AML-193 (cell line): ENCODE measurements at places on chromosomes 2 and 18.

DNA sequence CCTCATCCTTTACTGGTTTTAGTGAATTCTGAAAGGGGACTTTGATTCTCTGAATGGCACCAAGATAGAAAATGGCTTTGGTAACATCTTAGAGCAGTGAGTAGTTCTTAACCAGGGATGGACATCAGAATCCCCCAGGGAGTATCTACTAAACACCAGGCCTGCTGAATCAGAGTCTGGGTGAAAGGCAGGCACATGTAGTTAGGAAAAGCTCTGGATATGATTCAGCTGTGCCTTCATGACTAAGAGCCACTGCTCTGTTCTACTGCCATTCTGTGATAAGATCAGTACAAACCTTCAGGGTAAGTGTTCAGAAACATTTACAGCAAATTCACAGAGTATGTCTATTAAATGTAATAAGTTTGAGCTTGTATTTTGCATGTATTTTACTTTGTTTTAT lies 46.2 kb upstream of the B3GNT2 start:
- DNase-seq = no peak

- DNase-seq = no peak
These were observed 296.7 kb downstream of the DSEL start for GRCh38 chr18:67219821-67220220.

GRCh38 chr2:203898657-203899056 lies 31.1 kb downstream of the CTLA4 start:
- no peak for DNase-seq

GRCh38 chr18:65363911-65364632 lies 386.7 kb upstream of the CDH7 start:
- no peak for DNase-seq

DNA sequence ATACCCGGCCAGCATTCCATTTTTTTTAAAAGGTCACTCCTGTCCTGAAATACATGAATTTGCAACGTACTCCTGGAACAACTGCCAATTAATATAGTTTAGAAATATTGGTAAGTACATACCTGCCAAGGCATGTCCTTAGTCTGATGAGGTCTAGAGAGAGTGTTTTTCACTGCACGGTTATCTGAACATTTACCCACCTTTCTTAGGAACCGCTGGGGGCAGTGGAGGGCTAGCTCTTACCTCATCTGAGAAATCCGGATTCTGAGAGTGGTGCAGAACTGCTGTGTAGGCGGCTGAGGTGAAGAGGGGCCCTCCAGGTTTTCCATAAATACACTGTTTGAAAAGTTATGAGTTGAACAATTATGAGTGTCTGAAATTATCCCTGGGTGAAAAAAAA lies 133.1 kb upstream of the CCDC195 start:
- DNase-seq = no peak

DNA sequence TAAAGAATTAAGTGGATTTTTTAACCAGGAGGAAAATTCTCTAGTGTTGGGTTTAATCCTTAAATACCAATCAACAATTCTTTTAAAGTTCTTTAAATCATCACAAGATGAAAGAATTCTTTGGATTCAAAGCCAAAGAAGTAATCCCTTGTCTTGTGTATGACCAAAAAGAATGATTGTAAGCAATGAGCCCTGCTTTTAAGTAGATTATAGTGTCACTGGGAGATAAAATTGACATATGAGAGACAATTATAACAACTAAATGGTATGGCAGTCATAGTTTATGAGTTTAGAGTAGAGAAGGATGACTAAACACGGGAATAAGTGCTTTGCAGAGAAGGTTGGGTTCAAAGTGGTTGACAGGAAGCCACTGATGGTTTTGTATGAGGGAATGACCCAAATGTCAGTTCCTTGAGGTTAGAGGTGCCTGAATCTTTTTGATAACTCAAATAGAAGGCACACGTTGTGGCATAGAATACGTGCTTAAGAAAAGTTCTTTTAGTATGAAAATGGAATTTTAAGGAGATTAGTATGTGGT lies 199.6 kb upstream of the TCF4 start:
- no peak for DNase-seq

DNA sequence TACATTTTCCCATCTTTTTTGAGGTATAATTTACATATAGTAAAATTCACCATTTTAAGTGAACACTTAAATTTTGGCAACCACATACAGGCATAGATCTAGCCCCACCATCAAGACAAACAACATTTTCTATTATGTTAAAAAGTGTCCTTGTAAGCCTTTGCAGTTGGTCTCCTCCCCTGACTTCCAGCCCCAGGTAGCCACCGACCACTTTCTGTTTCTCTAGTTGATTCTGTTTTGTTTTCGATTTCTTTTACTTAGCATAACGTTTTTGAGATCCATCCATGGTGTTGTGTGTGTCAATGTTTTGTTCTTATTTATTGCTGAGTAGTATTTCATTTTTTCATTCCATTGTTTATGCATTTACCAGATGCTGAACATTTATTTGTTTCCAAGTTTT lies 135.5 kb upstream of the FOSL2 start:
- no peak for DNase-seq

DNA sequence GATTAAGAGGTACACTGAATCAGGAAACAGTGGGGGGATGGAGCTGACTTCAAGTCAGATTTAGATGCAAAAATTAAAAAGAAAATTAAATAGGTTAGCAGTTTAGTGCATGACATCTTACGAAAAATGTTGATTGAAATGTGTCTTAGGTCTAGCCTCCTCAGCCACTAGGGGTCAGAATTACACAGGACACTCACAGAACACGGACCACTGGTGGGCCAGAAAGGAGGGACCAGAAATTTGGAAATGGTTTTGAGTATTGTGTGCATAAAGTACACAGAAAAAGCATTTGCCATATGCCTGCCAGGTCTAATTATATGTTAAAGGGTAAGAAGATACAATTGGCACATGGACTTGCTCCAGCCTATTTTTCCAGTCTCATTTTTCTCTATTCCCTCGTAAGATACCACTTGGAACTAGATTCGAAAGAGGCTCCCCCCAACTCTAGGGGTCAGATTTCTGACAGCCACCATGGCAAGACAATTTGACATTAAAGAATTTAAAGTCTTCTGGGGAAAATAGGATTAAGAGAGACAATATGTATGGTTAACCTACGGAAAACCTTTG lies 550.2 kb upstream of the SETBP1 start:
- DNase-seq = peak; percentile 2

DNA sequence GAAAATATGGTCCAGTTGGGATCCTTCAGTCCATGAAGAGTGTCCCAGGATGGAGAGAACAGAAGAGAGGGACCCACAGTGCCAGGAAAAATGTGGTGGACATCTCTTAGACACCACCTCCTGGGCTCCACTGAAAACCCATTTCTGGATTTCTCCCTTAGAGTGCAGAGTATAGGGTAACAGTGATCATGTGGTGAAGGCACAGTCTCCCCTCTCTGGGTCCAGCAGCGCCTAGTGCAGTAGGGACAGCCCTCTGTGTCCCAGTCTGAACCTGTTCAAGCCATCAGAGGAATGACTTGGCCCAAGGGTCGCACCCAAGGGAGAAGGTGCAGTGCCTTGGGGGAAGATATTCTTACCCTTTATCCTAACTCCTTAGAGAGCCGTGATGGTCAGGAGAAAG lies 30.1 kb downstream of the TET3 start:
- DNase-seq = no peak

DNA sequence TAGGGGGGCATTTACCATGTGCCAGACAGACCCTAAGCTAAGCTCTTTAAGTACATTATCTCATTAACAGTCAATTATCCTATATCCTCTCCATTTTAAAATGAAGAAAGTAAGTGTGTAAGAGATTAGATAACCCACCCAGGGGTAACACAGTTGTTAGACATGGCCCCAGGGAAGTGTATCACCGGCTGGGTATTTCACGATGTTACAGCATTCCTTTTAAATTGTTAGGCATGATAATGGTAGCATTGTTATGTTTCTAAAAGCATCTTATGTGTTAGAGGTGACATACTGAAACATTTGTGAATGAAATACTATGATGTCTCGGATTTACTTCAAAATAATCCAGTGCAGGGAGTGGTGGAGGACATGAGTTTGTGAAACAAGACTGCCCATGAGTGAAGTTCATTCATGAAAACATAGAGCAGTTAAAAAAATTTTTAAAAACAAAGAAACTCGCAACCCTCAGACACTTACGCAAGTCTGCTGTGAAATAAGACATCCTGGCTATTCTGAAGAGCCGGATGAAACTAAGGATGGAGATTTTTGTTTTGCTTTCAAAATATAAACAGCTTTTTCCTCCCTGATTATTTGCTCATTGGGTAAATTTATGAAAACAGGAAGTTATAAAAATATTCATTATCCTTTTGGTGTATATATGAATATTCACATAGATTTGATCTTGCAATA lies 54.9 kb downstream of the IL1RL2 start:
- DNase-seq = no peak

GRCh38 chr2:210844016-210844415 lies 287.6 kb downstream of the CPS1 start:
- DNase-seq = no peak

DNA sequence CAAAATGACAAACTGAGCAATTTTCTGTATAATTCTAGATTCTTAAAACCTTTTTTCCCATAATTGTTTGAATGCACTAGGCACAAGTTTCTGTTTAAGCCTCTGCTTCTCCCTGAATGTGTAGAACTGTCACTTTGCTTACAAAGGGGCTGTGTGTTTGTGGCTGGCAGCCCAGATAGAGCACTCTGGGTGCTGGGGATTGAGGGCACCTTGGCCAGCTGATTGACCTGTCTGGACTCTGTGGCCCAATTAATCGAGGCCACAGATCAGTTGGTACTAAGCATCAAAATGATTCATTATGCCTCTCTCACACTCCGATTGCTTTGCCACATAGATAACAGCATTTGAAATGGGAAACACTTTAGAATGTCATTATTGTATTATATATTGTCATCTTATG lies 12.1 kb downstream of the ST8SIA3 start:
- no peak for DNase-seq

DNA sequence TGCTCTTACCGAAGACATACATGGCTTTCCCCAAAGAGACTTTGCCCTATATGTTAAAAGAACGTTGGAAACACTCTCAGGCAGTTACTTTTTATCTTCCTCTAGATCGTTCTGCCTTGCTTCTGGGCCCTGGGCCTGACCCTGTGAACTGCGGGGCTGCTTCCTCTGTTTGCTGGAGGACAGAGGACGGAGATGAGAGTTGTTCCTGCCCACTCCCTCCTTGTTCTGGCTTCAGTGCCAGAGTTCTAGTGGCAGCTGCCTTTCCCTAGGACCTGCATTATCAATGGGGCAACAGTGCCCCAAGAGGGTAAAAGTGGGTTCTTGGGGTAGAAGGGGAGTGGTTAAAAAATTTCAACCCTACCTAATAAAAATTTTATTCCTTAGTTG lies 6.5 kb upstream of the FN1 start:
- DNase-seq = no peak

DNA sequence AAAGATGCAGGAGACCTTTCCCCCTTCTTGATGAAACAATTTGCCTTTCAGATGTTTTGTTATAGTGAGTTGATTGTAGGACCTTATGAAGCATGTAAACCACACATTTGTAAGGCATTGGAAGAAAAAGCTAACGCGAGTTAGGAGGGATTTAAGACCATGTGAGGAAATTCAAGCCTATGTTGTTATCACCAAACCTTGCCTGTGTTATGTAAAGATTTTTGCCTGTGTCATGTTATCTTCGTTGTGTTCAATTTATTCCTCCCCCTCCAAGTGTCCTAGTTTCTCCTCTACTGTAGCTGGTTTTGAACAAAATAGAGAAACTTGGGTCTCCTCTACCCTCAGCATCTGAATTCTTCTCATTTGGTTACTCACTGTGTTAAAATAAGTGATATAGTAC lies 173.0 kb downstream of the NEDD4L start:
- DNase-seq = no peak

- no peak for DNase-seq
These were observed 571.3 kb upstream of the LRRTM4 start for GRCh38 chr2:78093436-78093835.

DNA sequence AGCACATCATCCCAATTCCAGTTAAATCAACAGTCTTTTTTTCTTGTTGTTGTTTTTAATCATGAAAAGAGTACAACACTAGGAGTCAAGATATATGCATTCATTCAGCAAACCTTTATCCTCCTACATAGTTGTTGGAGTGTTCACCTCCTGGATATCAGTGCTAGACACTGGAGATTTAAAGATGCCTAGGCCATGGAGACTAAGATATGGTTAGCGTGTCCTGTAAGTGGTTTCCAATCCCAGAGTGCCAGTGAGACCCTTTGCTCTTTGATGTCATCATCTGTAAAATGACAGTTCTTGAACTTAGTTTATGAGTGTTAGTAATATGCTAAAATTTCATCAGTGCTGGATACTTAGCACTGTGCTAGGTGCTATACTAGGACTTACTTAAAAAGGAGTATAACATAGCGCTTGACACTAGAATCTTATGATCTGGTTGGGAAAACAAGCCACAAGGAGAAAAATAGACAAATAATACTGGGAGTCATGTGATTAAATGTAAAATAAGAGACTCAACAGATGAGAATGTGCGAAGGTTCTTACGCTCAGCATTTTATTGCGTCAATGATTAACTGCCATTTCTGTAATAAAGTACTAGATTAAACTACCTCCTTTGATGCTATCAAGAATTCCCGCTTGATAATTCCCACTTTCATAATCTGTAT lies 31.5 kb downstream of the BABAM2 start:
- no peak for DNase-seq

GRCh38 chr18:60053747-60054304 lies 154.0 kb downstream of the PMAIP1 start:
- DNase-seq = no peak

GRCh38 chr2:147150241-147150635 lies 694.6 kb upstream of the ACVR2A start:
- no peak for DNase-seq

- DNase-seq = no peak
These were observed 195.1 kb upstream of the CCDC150 start for GRCh38 chr2:196444442-196444841.

GRCh38 chr18:31591113-31591512 lies 564 bp upstream of the TTR start:
- no peak for DNase-seq

GRCh38 chr2:175414882-175415487 lies 233.5 kb upstream of the ATP5MC3 start:
- DNase-seq = peak; percentile 75

DNA sequence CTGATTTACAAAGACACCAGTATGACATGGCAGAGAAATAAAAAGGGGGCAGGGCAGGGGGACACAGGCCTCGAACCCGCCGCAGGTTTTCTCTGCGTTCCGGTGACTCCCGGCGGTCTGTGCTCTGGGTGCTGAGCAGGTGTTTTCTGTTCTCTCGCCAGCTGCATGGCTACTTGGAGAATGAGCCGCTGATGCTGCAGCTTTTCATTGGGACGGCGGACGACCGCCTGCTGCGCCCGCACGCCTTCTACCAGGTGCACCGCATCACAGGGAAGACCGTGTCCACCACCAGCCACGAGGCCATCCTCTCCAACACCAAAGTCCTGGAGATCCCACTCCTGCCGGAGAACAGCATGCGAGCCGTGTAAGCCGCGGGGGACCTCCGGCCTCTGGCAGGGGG lies 52.9 kb downstream of the NFATC1 start:
- DNase-seq = no peak

DNA sequence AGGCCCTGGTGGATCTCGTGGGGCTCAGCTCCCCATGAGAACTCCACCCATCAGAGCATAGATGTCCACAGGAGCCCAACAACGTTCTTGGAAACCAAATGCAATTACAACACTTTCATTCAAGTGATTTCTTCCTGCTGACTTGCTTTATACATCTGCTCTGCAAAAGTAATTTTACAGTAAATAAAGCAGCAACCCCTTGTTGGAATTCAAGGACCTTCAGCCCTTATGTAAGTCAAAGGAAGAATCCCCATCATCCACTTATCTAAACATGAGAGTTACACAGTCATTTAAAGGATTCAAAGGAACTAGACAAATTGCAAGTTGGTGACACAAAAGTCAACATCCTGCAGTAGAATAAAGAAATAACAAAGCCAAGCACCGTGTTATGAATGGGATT lies 17.1 kb upstream of the ANTXR1 start:
- DNase-seq = no peak

GRCh38 chr2:40344364-40344763 lies 107.5 kb downstream of the SLC8A1 start:
- no peak for DNase-seq
